ENCODE measurements at places on chromosomes 5 and 9. TPM values are rescaled to one million over a fixed set of nuclear protein-coding genes. Genes with fewer than 3 reads are reported as not detected.

FYB1 gene
- 3.6 TPM for total RNA-seq

CCNI2 gene
- total RNA-seq = 0.93 TPM

CPLANE1 gene
- 30.4 TPM for total RNA-seq

TEX48 gene
- total RNA-seq = not detected

TRPM6 gene
- 0.14 TPM for total RNA-seq

PCDHGA10 gene
- total RNA-seq = 4.7 TPM

MORN5 gene
- not detected for total RNA-seq

PSAT1 gene
- total RNA-seq = 58.3 TPM

SELENOP gene
- 6.7 TPM for total RNA-seq

GLT6D1 gene
- total RNA-seq = not detected

LEAP2 gene
- 0.49 TPM for total RNA-seq

BTNL8 gene
- not detected for total RNA-seq

PCDHGA9 gene
- total RNA-seq = 1.8 TPM

SPINK7 gene
- 4.2 TPM for total RNA-seq

GDF9 gene
- total RNA-seq = 0.14 TPM

PCA3 gene
- not detected for total RNA-seq

SPAG8 gene
- total RNA-seq = not detected

PITX1 gene
- total RNA-seq = 151 TPM

AIF1L gene
- 3.7 TPM for total RNA-seq

GFI1B gene
- not detected for total RNA-seq

ARHGEF28 gene
- 15.7 TPM for total RNA-seq

CD180 gene
- not detected for total RNA-seq

SPACA9 gene
- total RNA-seq = 6.6 TPM

TAF11L5 gene
- total RNA-seq = not detected

GABRA1 gene
- not detected for total RNA-seq

MSMP gene
- not detected for total RNA-seq

SOWAHA gene
- 0.14 TPM for total RNA-seq

ENHO gene
- not detected for total RNA-seq

SLC6A19 gene
- total RNA-seq = not detected

BRINP1 gene
- not detected for total RNA-seq

FOXD4L5 gene
- total RNA-seq = not detected

PCDHA1 gene
- 0.14 TPM for total RNA-seq

MCTP1 gene
- 1.3 TPM for total RNA-seq

ATG10 gene
- 11.5 TPM for total RNA-seq

ZNF169 gene
- total RNA-seq = 1.1 TPM

HMCN2 gene
- 0.05 TPM for total RNA-seq

LECT2 gene
- not detected for total RNA-seq

PCSK1 gene
- 0.37 TPM for total RNA-seq

SCGB3A2 gene
- total RNA-seq = not detected

PROB1 gene
- total RNA-seq = 1.6 TPM

EQTN gene
- 0.78 TPM for total RNA-seq

MAMDC2 gene
- 1.8 TPM for total RNA-seq
